ENCODE measurements at places on chromosomes 4 and X. TPM values are rescaled to one million over a fixed set of nuclear protein-coding genes. Genes with fewer than 3 reads are reported as not detected.

- no peak overlapping the region for H3K27ac ChIP-seq
- no peaks in the 10 kb centered on the region for H3K36me3 ChIP-seq
- H3K4me1 ChIP-seq, result no peaks in the 10 kb centered on the region
- no peak for DNase-seq
- no peaks in the 10 kb centered on the region for H3K27me3 ChIP-seq
- no peak overlapping the region for H3K4me3 ChIP-seq
These were observed 256.1 kb upstream of the STS start for GRCh38 chrX:6891404-6891803.

The RAB33A gene
- 0.69 TPM for total RNA-seq

DNA sequence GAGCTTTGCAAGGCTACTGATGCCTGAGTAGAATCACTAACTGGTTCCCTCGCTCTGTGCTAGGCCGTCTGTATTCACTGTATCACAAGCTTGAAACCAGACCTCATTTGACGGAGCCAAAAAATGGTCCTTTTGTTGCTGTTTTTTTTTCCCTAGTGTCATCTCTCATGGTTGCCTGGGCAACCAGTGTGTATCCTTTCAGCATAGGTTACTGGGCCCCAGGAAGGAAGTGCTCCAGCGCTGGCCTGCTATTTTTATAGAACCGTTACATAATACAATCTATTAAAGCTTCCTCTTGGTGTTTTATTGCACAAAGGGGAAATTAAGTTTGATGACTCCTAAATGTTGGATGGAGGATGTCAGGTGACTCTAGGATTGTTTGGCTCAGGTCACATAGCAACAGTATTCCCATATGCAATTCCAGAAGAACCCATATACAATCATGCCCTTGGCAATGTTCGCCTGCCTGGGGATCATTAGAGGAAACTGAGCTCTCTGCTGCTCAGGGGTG is 220.4 kb downstream of the SPRY1 start:
- no peaks in the 10 kb centered on the region for H3K27me3 ChIP-seq
- no peak for DNase-seq

The FGF13 gene
- total RNA-seq, result 18.3 TPM

The CFAP99 gene
- total RNA-seq, result 0.13 TPM

The DCAF4L1 gene
- 0.48 TPM for total RNA-seq

- peaks cover 20% of the 10 kb centered on the region for H3K4me1 ChIP-seq
- H3K36me3 ChIP-seq, result no peaks in the 10 kb centered on the region
- H3K27ac ChIP-seq, result no peak overlapping the region
- no peaks in the 10 kb centered on the region for H3K27me3 ChIP-seq
- no peak overlapping the region for H3K4me3 ChIP-seq
These were observed 24.5 kb downstream of the SH3RF1 start for GRCh38 chr4:169246279-169246678.

- no peaks in the 10 kb centered on the region for H3K4me1 ChIP-seq
- no peaks in the 10 kb centered on the region for H3K36me3 ChIP-seq
- no peak overlapping the region for H3K4me3 ChIP-seq
- DNase-seq, result no peak
- no peak overlapping the region for H3K27ac ChIP-seq
These were observed 27.3 kb upstream of the TRIM2 start for GRCh38 chr4:153176938-153177337.

- H3K27me3 ChIP-seq, result peaks cover 4% of the 10 kb centered on the region
- no peaks in the 10 kb centered on the region for H3K4me1 ChIP-seq
- H3K27ac ChIP-seq, result no peak overlapping the region
- H3K36me3 ChIP-seq, result no peaks in the 10 kb centered on the region
These were observed 5.1 kb downstream of the CXCL9 start for GRCh38 chr4:76002176-76002575.

- no peaks in the 10 kb centered on the region for H3K4me1 ChIP-seq
- no peak for DNase-seq
- no peak overlapping the region for H3K4me3 ChIP-seq
- H3K27ac ChIP-seq, result no peak overlapping the region
- H3K36me3 ChIP-seq, result no peaks in the 10 kb centered on the region
These were observed 7.9 kb downstream of the BMPR1B start for GRCh38 chr4:94765648-94766047.

GRCh38 chr4:143183513-143184216 is 1.1 kb upstream of the USP38 start:
- H3K27me3 ChIP-seq, result no peaks in the 10 kb centered on the region
- no peaks in the 10 kb centered on the region for H3K4me1 ChIP-seq

DNA sequence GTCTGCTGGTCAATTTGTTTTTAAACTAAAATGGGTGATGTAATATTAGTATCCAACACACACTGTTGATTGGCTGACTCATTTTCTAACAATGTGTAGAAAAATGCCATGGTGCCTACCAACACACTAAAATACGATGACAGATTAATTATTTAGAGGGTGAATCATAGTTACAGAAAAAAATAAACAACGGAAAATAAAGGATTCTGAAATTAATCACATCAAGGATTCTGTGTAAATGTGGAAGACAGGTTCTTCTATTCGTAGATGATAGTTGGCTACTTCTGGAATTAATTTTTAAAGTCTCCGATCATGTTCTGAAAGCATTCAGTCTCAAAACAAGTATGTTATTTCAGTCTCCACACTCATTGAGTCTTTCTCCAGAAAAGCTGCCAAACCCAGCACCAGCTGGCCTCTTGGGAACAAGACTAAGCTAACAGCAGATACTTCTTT is 8.2 kb upstream of the IQCM start:
- DNase-seq, result no peak
- H3K27me3 ChIP-seq, result no peaks in the 10 kb centered on the region
- no peaks in the 10 kb centered on the region for H3K36me3 ChIP-seq
- H3K4me3 ChIP-seq, result peak overlapping the region; percentile 31
- no peak overlapping the region for H3K27ac ChIP-seq
- no peaks in the 10 kb centered on the region for H3K4me1 ChIP-seq

The OPHN1 gene
- 6.8 TPM for total RNA-seq

GRCh38 chr4:13521047-13521446 is 23.3 kb downstream of the NKX3-2 start:
- no peak overlapping the region for H3K4me3 ChIP-seq
- H3K36me3 ChIP-seq, result no peaks in the 10 kb centered on the region
- H3K27ac ChIP-seq, result no peak overlapping the region
- H3K27me3 ChIP-seq, result no peaks in the 10 kb centered on the region
- DNase-seq, result no peak

- no peak overlapping the region for H3K4me3 ChIP-seq
- H3K27ac ChIP-seq, result no peak overlapping the region
- no peaks in the 10 kb centered on the region for H3K27me3 ChIP-seq
- no peaks in the 10 kb centered on the region for H3K36me3 ChIP-seq
These were observed 5.1 kb upstream of the APLN start for GRCh38 chrX:129659861-129660260.

The PRKG2 gene
- total RNA-seq, result 0.24 TPM

DNA sequence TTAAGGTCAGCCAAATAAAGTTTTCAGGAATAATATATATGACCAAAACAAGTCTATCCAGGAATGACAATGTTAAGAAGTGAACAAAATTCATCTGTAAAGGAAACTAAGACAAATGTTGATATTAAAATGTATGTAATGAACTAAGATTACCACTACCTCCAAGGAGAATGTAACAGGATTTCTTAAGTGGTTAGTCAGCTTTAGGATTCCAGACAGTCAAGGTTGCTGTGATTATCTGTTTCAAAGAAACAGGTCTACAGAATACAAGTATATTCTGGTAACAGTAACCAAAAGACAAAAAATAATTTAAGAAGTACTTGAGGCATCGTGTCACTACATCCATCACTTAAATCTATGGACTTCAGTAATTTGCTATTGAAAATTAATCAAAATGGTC is 172.8 kb downstream of the SCFD2 start:
- H3K4me1 ChIP-seq, result no peaks in the 10 kb centered on the region
- no peak for DNase-seq
- no peak overlapping the region for H3K4me3 ChIP-seq
- no peaks in the 10 kb centered on the region for H3K36me3 ChIP-seq

The FAM241A gene
- total RNA-seq, result 7.1 TPM

DNA sequence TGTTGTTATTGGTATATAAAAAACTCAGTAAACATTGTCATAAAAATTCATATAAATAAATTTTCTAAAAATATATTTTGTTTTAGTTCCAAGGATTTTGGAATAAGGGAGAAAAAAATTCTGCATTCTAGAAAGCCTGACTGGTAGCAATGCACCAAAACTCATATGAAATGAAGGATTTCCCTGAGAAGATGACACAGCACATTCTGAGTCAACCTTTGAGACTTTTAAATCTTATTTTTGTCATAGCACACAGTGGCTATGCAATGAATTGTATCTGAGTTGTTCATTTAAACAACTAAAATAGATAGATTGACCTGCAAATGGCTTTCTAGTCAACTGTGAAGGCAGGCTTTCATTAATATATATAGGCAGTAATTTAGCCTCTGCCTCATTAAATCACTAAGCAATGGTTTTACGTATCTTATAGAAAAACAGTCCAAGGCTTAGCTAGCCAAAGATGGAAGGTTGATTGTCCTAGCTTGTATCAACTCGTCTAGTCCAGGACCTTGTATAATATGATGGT is 239.1 kb upstream of the NEIL3 start:
- no peaks in the 10 kb centered on the region for H3K27me3 ChIP-seq
- DNase-seq, result no peak
- H3K4me3 ChIP-seq, result no peak overlapping the region
- no peak overlapping the region for H3K27ac ChIP-seq
